ENCODE measurements at places on chromosomes 1 and 21.

- no peak for DNase-seq
These were observed 12.7 kb downstream of the C1QB start for GRCh38 chr1:22665752-22666151.

DNA sequence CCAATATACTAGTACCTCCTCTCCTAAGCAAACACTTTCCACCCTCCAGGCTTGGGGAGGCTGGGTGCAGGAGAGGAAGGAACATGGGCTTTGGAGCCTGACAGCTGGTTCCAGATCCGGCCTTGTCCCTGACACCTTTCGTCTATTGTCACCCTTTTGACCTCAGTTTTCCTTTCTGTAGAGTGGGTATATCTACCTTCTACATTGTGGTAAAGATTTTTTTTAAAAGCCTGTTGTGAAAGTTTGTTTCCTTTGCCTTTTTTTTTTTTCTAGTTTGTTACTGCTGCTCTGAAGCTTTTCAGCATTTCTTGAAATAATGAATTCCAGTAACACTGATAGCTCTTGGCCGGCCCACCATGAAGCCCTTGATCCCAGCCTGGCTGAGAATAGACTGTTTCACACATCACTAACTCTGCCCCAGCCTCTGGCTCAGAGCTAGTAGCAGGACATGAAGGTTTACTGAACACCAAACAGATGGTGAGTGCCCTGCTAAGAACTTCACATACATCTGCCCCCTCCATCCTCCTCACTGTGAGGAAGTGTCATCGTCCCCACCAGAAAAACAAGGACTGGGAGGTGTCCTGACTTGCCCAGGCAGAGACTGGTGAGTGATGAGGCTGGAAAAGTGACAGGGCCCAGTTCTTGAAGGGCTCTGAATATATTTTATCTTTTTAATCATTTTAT, 33.0 kb upstream of the ID3 start:
- no peak for DNase-seq

- DNase-seq, result no peak
These were observed 109.2 kb downstream of the DDX20 start for GRCh38 chr1:111864862-111865261.

DNA sequence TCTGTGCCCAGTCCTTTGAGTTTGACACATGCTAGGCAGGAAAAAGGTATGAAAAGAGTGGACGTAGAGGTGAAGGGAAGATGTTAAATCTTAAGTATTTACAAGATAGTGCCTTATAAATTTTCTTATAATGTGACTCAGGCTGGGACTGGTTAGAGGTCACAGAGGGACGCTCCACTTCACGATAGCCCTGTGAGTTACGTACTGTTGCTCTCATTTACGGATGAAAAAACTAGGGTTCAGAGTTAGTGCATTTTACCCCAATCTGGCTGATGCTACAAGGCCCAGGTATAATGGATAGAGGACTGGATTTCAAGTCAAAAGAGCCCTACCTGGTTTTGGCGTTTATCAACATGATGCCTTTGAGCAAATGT, 1.4 kb upstream of the TUT4 start:
- no peak for DNase-seq

DNA sequence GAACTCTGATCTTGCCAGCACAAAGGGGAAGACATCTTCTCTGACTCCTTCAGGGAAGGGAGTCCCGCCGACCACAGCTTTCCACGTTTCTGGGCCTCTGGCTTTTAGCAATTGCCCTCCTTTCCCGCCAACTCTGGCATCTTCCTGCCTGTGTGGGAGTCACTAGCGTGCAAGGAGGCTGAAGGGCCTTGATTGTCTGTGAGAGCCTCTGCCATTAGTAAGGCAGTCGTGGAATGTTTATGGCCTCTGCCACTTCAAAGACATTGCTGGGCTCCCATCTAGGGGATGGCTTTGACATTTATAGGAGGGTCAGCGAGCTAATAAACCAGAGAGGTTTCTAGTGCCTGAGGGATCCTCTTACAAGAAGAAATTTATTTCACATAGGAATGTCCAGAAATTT, 14.3 kb upstream of the PROK1 start:
- no peak for DNase-seq

DNA sequence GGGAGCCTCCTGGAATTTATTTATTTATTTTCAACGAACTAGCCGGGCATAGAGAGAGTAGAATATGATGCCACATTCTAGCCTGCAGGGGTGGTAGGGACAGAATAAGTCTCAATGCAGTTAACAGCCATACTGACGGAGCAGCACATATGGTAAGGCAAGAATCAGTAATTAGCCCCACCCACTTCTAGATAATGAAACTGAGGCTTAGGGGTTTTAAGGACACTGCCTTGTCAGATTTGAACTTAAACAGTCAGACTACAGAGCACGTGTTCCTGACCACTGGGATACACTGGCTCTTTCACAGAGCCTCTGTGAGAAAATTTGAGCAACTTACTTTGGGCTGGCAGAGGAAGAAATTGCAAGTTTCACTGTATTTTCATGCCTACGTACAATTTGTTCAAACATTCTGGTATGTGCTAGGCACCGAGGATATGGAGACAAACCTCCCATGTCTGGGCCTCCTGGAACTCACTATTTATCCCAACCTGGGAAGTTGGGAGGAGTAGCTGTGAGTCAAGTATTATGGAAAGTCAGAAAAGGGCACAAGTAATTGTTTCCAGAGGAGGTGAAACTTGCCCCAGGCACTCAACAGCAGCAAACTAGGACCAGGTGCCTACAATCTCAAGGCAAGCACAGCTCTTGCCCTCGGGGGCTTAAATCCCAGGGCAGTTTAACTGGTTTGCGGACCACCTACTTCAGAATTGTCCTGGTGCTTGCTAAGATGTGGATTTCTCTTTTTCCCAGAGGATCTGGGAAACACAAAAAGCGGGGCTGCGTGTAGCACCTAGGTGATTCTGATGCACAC, 1.6 kb upstream of the CLIC4 start:
- DNase-seq, result no peak

DNA sequence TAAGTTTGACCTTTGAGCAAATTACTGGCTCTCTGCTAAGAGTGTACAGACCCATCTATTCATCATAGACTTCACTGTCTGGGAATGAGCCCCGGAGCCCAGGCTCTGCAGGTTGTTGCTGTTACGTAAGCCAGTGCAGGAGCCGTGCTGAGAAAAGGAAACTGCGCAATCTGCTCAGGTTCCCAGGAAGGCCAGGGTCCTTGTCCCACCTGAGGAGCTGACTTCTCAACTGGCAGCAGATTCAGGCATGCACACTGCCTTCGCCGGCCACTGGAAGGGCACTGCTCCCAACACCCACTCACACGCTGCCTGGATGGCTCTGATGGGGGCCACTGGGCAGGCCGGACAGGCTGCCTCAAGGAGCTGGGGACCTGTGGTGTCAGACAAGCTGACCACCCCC, 19.5 kb downstream of the RCAN1 start:
- DNase-seq, result no peak

Measured in upper lobe of left lung (tissue), 6 donors.